Activated CD4-positive, alpha-beta T cell treated with anti-CD3 and anti-CD28 coated beads, Interleukin-2, amount 10 ng/mL, durations not matched to agents 7 days and 5 days (primary cell): ENCODE measurements at places on chromosomes 1 and 21. TPM values are rescaled to one million over a fixed set of nuclear protein-coding genes. Genes with fewer than 3 reads are reported as not detected.

Gene AADACL3
- not detected for total RNA-seq

Gene ARID1A
- total RNA-seq, result 120 TPM

- H3K27me3 ChIP-seq, result no peaks in the 10 kb centered on the region
- no peak overlapping the region for H3K4me3 ChIP-seq
- no peaks in the 10 kb centered on the region for H3K36me3 ChIP-seq
Measured at GRCh38 chr1:192147696-192148095, 10.6 kb upstream of the RGS18 start.

DNA sequence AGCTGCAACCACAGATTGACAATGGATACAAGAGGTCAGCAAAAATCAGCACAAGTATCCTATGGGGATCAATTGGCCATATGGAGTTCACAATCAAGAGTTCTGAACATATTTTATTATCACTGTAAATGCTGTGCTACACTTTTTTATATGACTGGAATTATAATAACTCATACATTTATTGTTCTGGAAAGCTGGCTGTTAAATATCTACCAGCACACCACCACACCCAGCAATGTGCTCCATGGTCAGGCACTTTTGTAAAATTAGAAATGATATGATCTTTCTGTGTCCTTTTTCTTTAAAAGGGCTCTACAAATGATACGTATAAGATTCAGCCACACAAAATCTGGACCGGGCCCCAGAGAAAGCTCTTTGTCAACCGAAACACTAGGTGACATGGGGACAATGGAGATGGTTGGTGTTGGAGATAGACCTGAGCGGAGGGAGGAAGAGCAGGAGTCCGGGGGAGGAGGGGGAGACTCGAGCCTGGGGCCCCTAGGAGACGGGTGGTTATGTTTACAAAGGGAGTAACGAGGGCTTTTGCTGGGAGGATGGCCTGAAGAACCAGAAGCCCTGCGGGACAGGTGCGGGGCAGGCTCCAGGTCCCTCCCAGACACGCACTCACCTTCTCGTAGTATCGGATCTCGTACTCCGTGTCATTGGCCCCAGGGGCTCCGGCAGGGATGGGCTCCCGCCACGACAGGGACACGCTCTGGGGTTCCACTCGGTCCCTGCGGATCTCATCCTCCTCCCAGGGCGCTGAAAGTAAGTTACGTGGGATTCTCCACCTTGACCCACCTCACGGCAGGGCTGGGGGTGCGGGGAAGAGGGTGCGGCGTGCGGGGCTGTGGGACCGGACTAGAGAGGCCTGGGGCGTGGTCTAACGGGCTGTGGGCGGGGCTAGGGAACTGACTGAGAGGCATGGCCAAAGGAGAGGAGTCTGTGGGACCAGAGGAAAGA is 30.0 kb downstream of the EPHA10 start:
- H3K27me3 ChIP-seq, result peaks cover 38% of the 10 kb centered on the region
- H3K36me3 ChIP-seq, result no peaks in the 10 kb centered on the region
- no peak overlapping the region for H3K27ac ChIP-seq
- H3K4me3 ChIP-seq, result no peak overlapping the region

DNA sequence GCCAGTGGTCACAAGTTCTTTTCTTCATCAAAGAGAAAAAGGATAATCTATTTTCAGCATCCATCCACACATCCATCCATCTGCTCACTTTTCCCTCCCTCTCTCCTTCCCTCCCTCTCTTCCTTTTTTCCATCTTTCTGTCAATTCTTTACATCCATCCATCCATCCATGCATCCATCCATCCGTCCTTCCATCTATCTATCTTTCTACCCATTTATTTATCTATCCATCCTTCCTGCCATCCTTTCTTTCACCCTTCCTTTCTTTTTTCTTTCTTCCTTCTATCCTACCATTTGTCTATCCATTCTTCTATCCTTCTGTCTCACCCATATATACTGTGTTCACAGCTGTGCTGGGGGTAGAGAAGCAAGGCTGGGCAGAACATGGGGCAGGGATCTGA is 212.4 kb upstream of the GALNT2 start:
- peaks cover 5% of the 10 kb centered on the region for H3K27me3 ChIP-seq
- no peak overlapping the region for H3K4me3 ChIP-seq
